ENCODE measurements at places on chromosomes 1 and 21.

DNA sequence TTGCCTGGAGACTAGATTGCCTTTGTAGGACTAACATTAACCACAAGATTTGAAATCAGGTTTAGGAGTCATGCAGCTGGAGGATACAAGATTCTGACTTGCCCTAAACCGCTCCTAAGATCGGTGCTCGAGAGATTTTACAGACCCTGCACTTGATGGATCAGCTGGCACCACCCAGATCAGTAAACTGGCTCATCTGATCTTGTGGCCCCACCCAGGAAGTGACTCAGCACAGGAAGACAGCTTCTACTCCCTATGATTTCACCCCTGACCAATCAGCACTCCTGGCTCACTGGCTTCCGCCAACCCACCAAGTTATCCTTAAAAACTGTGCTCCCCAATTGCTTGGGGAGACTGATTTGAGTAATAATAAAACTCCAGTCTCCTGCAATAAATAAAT, 876 bp upstream of the CATSPERE start:
- peak; percentile 36 for DNase-seq

GRCh38 chr1:31410871-31411270, 2.1 kb upstream of the SERINC2 start:
- DNase-seq = peak; percentile 32

GRCh38 chr1:105337420-105337819, 1587.7 kb downstream of the AMY1C start:
- DNase-seq = no peak

GRCh38 chr1:168509210-168509609, 34.6 kb downstream of the XCL2 start:
- DNase-seq = peak; percentile 39

- peak; percentile 39 for DNase-seq
These were observed 8.6 kb upstream of the TACSTD2 start for GRCh38 chr1:58585581-58586151.

DNA sequence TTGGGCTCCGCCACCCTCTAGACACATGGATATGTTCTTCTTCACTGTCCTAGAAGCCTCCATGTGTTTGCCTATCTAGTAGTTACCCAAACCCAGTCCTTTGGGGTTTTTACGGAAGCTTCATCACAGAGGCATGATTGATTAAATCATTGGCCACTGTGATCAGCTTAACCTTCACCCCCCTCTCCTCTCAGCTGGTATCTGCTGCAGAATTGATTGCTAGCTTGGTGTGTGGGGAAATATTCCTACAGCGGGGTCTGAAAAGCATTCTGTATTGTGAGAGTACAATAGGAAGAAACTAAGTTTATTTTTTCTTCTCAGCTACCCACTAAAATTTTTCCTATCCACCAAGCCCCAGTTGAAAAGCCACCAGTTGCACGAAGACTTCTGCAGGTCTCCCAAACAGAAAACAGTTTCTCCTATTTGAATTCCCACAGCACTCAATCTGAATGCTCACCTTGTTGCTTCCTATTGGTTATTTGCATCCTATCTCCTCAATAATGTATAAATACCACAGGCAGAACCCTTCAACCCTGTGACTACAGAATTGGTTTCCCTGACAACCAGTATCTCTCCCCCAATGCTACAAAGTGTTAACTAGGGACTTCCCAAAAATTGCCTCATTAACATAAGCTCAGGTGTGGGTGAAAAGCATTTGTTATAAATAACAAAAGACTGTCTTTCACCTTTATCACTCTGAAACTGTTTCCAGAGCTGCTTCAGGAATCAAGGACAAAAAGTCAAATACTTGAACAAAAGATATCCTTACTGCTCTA, 9.3 kb upstream of the VANGL1 start:
- DNase-seq = no peak

DNA sequence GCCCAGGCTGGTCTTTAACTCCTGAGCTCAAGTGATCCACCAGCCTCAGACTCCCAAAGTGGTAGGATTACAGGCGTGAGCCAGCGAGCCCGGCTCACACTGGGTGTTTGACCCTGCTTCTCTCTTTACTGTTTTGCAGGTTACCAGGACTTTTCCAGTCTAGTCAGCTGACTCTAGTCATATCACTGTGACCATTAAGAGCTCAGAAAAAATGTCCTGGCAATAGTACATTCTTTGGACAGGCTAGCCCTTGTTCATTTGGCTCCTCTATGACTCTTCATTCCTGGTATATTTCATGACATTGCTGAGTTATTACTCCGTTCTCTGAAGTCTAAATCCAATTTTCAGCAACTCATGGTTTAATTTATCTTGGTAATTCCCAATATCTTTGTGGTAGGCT, 8.0 kb upstream of the CA6 start:
- DNase-seq = no peak

GRCh38 chr1:150194381-150195031, 41.4 kb downstream of the ANP32E start:
- peak; percentile 6 for DNase-seq

DNA sequence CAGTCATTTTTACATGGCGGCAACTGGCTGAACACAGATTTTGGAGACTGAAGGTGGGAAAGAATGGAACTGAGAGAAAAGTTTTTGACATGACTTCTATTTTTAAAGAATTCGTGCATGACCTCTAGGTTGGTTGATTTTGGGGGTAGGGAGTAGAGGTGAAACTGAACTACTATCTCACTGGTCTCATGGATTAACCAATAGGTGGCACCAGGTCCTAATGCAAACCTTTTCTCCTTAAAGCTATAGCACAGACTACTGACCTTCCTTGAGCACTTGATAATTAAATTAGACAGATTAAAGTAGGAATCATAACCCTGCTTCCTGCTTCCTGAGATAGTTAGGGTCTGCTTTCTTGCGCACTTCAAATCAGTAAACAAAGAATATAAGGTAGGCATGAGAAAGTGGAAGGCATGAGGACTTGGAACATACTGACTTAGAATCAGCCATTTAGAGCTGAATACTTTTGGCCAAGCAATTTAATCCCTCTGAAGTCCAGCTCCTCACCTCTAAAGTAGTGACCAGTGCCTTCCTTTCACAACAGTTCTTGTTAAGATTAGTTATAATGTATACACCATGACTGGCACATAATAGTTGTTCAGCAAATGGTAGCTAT, 206.0 kb downstream of the CENPF start:
- peak; percentile 41 for DNase-seq

GRCh38 chr1:53577761-53578100, 118.5 kb downstream of the DMRTB1 start:
- DNase-seq = no peak

DNA sequence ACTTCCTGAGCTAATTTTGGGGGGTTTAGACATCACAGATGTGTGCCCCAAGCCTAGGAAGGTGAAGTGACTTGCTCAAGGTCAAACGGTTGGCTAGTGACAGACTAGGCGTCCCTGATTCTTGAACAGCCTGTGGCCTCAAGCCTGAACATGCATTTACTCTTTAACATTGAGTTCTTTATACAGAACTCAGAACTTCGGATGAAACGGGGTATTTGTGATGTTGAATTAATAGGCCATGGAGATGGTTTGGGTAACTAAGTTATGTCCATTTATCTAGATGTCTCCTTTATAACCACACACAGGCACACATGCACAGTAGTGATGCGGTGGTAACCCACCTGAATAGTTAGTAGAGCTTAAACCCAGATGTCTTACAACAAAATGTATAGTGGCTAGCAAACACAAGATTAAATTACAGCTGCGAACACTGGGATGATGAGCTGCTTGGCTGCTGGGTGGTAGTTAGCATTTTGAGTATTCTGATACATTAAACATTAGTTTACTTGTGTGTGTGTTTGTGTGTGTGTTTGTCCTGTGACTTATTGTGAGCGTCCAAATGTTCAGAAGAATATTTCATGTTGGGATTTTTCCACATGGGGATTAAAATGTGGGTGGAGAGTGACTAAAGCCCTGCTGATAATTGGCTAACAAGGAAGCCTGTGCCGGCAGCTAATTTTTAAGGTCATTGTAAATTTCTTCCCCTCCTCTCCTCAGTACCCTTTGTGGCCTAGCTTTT, 2.3 kb downstream of the ATP1A1 start:
- DNase-seq = no peak

GRCh38 chr21:36542312-36543101, 62.6 kb upstream of the CLDN14 start:
- DNase-seq = no peak

GRCh38 chr1:6652986-6653385, 28.3 kb downstream of the THAP3 start:
- no peak for DNase-seq

- DNase-seq = no peak
These were observed 41.7 kb downstream of the LRP8 start for GRCh38 chr1:53285969-53286760.

GRCh38 chr1:41225495-41225894, 16.6 kb downstream of the SCMH1 start:
- DNase-seq = peak; percentile 10

DNA sequence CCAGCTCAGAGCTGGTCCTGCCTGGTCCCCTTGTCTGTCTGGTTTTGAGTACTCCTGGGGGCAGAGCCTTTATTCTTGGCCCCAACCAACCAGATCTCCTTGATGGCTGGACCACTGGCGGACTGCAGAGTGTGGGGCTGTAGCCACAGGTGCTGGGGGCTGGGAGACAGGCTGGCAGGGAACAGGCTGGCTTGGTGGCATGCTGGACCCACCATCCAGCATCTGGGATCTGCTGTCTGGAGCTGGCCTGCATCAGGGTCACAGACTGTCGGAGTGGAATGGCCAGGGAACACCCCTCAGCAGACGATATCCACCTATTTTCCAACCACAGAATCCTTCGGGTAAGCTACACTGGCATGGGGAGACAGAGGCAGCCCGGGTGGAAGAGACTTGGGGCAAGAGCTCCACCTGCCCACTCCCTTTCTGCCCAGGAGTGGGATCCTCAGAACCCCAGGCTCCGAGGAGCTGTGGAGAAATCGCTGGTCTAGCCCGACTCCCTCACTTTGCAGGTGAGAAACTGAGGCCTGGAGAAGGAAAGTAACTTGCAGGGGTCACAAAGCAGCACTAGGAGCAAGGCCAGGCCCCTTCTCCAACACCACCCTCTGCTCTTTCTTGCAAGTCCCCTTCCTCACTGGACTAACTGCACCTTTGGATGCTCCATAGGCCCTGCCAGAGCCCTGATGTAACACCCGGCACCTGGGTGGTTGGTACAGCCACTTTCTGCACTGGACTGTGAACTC, 40.6 kb downstream of the TNNT2 start:
- DNase-seq = no peak

GRCh38 chr1:243587823-243588560, 262.1 kb downstream of the AKT3 start:
- DNase-seq = no peak

DNA sequence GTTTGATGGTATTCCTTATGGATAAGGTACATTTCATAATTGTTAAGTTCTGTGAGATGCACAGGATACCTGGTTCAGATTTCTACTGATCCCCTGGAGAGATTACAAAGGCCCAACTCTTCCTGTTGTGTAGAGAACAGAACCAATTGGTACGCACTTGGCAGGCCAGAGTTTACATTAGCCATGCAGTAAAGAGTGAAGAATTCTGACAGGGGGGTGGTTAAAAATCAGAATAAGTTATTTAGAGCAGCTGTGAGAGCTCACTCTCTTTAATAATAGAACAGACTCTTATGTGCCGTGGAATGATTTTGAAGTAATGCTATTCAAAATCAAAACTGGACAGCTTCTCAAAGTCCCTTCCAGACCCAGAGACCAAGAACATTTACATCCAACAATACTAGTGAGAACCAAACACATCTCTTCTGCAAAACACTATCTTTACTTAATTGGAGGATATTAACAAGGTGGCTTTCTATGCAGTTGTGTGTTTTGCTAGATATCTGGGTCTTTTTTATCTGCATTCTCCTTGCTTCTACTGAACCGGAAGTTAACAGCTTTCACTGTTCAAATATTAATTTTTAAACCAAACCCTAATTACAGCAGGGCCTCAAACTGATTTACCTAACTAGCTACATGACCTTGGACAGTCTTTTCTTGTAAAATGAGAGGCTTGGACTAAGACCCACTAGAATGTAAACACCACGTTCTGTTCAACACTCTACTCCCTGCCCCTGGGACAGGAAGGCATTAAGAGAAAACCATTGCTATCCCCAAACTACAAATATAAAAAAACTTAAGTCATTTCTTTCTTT, 4.0 kb downstream of the USP24 start:
- no peak for DNase-seq

DNA sequence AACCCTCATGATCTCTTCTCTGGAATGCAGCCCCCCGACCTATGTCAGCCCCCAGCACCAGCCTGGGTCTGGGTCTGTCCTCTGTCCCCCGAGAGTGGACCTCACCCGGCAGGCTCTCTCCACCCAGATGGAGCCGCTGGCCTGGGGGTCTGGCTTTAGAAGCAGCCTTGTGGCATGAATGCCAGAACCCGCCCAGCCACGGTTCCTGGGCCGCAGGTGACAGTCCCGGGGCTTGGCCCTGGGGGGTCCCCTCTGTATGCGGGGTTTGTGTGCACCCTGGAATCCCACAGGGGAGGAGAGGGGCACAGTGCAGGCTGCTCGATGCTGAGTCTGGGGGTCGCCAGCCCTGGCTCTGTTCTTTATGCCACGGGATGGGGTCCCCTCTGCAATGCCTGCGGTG, 96.0 kb upstream of the ACTRT2 start:
- DNase-seq = no peak

- no peak for DNase-seq
These were observed 8.7 kb upstream of the GADD45A start for GRCh38 chr1:67676287-67676686.

GRCh38 chr1:16926491-16927073, 4.9 kb downstream of the CROCC start:
- no peak for DNase-seq

- DNase-seq = no peak
These were observed 144.6 kb downstream of the SLC30A10 start for GRCh38 chr1:219783605-219784235.

DNA sequence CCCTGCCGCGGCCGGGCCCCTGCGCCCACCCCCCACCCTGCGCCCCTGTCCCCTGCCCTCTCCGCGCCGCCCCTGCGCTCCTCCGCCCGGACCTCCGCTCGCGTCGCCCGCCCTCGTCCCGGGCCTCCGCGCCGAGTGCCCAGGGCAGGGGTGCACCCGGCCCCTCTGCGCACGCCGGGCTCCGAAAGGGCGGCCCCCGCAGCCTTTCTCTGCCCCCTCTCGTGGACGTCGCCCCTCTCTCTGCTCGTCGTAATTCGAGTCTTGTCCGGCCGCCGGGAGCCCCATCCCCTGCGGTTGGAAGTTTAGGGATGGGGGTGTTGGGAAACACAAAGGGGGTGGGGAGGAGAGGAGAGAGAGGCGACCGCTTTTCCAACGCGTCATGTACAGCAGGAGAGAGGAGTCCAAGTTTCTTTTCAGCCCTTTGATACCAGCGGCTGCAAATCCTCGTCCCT, 407 bp downstream of the GALNT2 start:
- DNase-seq = no peak

Measured in kidney tubule cell (primary cell).